D341Med (cell line): ENCODE measurements at places on chromosomes 11 and 22.

DNA sequence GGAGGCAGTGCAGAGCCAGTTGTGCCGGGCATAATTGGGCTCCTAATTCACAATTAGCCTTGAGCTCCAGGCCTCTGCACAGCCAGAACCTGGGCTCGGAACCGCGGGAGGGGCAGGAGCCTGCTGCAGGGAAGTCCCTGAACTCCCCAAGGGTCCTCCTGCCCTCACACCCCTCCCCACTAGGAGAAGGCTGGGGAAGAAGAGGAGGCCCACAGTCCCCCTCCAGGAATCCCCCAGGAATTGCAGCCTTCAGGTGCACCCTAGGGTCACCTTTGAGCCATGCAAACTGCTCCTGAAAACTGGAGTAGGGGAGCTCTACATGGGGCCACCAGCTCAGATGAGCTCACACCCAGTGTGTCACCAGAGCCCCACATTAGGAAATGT, 93.8 kb upstream of the LMO1 start:
- DNase-seq: no peak

DNA sequence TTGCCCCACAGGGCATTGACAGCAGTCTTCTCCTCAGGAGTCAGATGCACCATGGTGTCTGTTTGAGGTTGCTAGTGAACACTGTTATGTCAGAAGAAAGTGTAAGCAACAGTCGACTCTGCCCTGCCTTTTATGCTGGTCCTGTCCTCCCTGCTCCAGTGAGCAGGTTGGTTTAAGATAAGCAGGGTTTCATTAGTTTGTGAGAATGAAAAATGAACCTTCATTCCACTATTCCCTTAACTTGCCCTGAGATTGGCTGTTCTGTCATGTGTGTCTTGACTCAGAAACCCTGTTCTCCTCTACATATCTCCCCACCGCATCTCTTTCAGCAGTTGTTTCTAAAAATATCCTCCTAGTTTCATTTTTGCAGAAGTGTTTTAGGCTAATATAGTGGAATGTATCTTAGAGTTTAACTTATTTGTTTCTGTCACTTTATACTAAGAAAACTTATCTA, at the start of gene HBD:
HBD (minus strand) TSS at position 103 of the 454 bp plus-strand sequence; CDS start at position 53, 50 bp downstream.
- no peak for DNase-seq

DNA sequence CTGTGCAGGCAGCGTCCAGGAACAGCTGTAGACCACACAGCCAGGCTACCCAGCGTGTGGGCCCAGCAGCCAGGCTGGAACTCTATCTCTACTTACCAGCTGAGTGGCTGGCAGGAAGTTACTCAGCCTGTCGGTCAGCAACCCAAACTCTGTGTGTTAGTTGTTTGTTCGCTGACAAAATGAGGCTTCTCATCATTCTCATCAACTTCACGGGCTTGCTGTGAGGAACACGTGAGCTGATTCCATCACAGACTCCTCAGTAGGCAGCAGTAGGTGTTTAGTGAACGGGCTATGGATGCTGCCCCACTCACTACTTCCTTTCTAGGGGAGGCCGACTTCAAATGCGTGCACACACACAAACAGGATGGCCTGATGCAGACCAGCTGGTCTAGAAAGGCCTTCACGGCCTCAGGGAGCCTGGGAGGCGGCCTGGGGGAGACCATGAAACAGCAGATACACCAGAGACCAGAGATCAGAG, 830 bp upstream of the SPDYC start:
- DNase-seq: no peak

- peak; percentile 65 for DNase-seq
These were observed 9.7 kb downstream of the USP2 start for GRCh38 chr11:119371778-119372182.

DNA sequence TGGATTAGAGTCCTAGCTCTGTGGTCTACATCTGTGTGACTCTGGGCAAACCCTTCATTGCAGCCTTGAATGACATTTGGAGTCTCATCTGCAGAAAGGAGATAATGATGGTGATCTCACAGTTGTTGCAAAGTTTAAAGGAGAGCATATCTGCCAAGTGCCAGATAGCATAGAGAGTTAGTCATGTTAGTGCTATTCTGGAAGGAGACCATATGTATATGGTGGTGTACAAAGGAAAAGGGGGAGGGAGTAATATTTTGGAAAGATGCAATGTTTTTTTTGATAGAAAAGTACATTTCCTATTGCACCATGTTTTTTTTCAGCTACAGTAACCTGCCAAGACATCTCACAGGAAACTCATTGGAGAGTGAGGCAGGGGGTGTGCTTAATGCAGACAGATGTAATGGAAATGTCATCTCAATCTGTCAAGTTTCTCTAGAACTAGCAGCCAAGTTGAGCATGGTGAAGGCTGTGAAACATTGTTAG, 92.1 kb upstream of the NARS2 start:
- DNase-seq: no peak

DNA sequence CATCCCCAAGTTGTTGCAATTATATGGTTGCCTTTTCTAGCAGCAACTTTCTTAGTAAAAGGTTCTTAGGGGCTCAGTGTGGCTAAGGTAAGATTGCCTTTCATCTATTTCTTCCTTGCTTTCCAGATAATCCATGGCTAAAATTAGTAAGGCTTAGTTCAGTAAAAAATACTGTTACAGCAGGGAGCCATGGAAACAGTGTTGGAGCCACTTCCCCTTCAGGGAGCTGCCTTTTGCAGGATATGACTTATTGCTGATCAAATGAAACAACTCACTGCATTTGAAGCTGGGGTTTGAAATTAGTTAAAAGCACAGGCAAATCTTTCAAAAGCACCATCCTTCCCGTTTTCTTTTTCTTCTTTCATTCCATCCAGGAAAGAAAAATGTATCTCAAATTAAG, 184.3 kb downstream of the C11orf87 start:
- DNase-seq: no peak

DNA sequence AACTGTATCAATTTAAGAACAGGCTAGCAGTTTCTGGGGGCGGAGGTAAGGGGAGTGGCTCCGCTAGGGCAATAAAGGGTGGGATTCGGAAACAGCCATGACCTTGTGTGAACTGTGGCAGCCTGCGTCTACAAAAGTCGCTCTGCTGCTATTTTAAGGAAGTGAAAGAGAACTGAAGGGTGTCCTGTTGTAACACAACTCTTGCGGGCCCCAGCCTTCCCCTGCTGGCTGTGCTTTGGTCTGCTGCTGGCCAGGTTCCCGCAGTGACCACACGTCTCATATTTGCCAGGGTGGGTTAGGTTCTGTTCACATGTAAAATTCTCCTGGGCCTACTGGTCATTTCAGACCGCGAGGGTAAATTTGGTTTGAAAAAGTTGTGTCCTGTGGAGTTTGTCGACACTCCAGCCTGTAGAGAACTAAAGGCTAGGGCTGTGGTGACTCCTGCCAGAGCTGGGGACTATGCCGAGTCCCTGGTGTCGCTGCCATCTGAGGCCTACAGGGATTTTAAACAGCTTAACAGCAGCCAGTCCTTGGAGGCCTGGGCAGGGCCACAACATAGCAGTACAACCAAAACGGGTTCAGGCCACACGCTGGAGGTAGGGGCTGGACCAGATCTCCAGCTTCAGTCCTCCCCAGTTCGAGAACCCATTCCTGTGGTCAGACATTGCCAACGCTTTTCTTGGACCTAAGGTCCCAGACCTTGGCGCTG, 1.1 kb upstream of the PPFIBP2 start:
- DNase-seq: no peak

- DNase-seq: no peak
These were observed 11.4 kb downstream of the DNAL4 start for GRCh38 chr22:38782402-38783094.

GRCh38 chr11:114929351-114930000, 251.1 kb downstream of the NXPE2 start:
- DNase-seq: no peak

- no peak for DNase-seq
These were observed 67.8 kb upstream of the CHST1 start for GRCh38 chr11:45733176-45733575.

DNA sequence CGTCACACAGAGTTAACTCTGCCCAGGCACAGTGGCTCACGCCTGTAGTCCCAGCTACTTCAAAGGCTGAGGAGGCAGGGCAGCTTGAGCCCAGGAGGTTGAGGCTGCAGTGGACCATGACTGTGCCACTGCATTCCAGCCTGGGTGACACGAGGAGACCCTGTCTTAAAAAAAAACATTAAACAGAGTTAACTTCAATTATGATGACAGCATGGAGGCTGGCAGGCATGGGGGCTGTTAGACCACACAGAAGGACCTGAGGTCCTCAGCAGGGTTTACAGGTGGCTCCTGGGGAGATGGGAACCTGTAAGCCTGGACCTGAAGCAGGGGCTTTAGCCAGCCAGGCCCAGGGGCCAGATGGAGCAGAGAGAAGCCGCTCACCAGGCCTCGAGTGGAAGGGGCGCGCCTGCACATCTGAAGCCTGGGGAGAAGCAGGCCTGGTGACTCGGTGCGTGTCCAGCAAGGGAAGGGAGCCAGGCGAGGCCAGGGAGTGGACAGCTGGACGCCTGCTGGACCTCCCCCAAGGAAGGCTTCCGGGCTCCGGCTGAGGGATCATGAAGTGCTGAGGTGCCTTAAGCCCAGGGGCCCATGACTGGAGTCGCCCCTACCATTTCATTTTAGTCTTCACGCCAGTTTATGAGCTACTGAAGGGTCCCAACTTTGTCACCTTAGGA, 25.3 kb downstream of the RPUSD4 start:
- no peak for DNase-seq

DNA sequence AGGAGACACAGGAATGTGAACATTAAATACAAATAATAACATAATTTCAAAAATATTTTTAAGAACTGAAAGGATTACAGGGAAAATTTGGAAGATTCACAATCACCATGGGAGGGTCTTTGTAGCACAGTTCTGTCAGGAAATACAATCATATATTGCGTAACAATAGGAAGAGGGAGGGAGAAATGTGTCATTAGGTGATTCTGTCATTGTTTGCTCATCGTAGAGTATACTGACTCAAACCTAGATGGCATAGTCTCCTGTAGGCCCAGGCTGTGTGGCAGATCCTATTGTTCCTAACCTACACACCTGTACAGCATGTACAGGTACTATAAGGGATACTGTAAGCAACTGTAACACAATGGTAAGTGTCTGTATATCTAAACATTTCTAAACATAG, 330.4 kb downstream of the BRD1 start:
- DNase-seq: no peak

- DNase-seq: no peak
These were observed 2.1 kb upstream of the OR5AN1 start for GRCh38 chr11:59356561-59356960.

DNA sequence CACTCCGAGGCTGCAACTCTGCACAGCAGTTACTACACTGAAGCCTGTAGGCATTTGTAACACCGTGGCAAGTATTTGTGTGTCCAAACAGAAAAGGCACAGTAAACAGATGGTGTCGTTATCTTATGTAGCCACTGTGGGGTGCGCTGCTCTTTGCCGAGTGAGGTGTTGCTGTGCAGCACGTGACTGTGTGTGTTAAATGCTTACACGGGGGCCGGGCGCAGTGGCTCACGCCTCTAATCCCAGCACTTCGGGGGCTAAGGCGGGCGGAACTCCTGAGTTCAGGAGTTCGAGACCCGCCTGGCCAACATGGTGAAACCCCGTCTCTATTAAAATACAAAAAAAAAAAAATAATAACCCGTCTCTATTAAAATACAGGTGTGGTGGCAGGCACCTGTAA, 11.5 kb downstream of the ZBED4 start:
- no peak for DNase-seq

DNA sequence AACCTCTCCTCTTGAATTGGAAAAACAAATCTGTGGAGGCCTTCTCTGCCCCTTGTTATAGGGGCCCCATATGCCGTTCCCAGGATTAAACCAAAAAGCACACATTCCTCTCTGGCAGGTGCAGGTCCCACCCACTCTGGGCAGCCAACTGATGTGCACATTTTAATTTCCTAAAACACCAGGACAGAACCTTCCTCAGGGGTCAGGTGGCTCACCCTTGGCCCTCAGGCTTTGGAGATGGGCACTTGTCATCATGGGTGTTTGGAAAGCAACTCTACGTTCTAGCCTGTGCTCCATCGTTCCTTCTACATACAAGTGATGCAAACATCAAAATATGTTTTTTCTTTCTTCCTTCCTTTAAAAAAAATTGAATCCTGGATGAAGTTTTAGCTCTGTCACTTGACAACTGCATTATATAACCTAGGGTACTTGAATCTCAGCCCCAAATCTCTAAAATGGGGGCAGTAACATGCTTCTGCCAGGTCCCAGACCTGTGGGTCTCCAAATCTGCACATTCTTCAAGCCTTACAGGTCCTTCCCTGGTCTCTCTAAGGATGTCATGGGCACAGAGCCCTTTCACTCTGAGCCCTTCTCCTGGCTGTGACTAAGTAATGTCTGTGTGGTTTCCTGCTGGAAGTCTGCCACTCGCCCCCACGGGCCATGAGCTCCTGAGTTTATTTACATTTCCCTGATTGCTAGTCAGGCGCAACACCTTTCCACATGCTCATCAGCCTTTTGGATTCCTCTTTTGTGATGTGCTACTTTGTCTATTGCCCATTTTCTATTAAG, 43.8 kb downstream of the KCNQ1OT1 start:
- no peak for DNase-seq

DNA sequence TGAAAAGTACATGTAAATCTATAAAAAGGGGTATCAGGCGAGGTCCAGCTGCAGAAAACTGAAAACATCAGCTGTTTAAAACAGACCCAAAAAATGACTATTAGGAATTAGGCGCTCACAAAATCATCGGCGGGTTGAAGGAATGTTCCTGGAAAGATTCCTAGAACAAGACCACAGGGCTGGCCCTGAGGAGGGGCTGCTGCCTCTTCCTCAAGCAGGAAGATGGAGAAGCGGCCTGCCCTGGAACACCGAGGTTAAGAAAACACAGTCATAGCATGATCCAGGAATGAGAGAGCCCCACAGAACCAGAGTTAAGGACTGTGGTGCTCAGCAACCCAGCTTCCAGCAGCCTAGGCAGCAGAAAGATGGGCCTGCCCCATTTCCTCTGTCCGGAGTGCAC, 78.4 kb downstream of the C11orf91 start:
- no peak for DNase-seq
